Activated CD4-positive, alpha-beta T cell treated with anti-CD3 and anti-CD28 coated beads for 48 hours (primary cell): ENCODE measurements at places on chromosomes 4 and X.

GRCh38 chrX:100647095-100647494 is 3.1 kb downstream of the SRPX2 start:
- no peak for DNase-seq

GRCh38 chr4:98290511-98290910 is 29.3 kb downstream of the RAP1GDS1 start:
- no peak for DNase-seq

DNA sequence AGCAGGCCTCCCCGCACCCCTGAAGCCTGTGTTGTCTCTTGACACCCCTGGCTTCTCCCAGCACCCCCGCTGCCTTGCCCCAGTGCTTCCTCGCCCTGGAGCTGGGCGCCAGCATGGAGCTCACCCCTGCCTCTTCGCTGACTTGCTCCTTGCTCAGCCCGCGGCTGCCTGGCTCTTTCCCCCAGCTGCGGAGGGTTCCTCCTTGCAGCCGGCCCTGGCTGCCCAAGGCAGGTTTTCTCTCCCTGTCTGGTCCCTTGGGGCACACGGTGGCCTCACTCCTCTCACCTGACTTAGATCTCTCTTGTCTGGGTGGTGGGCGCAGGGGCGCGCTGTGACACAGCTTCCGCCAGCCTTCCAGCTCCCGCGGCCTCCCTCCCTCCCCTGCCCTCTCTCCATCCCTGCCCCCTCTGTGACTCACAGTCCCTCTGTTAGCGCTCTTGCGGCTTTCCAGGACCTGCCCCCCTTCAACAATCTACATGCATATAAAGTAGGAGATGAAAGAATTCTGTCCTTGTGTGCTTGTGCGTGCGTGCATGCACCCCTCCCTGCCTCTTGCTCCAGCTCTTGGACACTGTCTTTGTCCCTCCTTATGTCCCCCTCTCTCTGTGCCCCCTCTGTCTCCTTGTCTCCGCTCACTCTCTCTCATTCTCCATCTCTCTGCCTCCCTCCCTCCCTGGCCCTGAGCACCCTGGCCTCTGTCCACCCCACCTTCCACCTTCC is 2.2 kb downstream of the PLXNB3 start:
- DNase-seq, result peak; percentile 49

- peak; percentile 82 for DNase-seq
Measured at GRCh38 chrX:119690921-119691716, 1.8 kb downstream of the SEPTIN6 start.

DNA sequence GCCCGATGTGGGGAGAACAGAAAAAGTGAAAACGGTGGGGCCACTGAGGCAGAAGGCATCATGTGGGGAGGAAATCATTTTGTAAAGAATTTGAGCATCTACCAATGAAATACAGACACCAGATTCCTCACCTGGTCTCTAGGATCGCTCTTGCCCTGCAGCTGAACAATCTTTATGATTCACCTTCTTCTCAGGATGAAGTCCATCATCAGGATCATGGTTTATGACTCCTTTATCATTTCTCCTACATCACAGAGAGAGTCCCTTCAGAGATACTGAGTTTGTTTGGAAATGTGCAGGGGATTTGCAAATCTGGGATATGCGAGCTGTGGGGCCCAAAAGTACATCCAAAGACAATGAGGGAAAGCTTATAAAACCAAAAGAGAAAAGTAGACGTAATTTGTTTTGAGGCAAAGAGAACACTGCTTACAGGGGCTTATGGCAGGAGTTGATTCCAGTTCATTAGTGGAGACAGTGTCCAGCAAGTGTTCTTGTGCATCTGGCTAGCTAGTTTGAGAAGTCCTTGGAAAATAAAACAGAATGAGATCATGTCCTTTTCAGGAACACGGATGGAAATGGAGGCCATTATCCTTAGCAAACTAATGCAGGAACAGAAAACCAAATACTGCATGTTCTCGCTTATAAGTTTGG is 15.3 kb upstream of the ANXA5 start:
- no peak for DNase-seq

GRCh38 chr4:94961420-94961819 is 203.7 kb downstream of the BMPR1B start:
- DNase-seq, result no peak

- DNase-seq, result no peak
Measured at GRCh38 chr4:70607334-70607853, 15.3 kb downstream of the AMBN start.

- DNase-seq, result peak; percentile 32
Measured at GRCh38 chr4:118034053-118034785, at the start of gene NDST3. TSS of gene NDST3 (plus strand) at chr4:118034486. CDS start at chr4:118053911, 19,425 bp downstream.

DNA sequence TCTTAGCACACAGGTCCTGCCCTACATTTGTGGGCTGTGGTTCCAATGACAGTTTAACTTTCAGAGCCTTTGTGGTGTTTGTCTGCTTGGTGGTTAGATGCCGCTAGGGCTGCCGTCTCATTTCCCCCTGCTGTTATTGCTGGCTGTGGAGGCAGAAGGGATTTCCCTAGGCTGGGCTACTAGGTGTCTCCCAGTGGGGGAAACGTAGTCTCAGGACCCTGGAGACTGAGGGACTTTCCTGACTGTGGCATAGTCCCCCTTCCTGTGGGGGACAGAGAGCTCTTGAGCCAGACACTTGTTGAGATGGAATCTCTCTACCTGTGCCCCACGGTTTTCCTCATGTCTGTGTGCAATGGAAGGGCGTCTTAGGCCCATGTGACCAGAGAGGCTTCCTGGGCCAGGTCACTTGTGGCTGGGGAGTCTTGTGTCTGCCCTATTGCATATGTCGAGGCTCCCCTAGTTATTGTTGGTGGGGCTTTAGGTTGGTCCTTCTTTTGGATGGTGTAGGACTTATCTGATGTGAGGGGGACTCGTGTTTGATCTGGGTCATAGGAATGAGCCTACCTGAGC is 68.2 kb downstream of the ARHGAP10 start:
- DNase-seq, result peak; percentile 64
